ENCODE measurements at places on chromosomes 13 and 19.

DNA sequence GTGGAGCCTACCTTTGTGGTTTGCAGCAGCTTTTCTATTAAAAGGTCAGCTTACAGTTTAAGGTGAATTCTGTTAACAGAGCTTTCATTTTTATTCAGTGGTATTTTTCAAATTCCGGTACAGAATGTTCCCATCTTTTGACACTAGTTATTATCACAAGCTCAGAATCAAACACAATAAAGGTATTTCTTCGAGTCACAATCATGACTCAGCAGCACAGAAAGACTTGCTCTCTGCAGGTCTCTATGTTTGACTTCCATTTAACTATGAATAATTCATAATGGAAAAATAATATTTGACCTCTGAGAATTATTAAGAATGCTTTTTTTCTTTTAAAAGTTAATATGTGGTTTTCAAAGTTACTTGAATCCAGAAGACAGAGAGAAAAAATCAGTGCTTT is 28.2 kb downstream of the DACH1 start:
- DNase-seq: no peak

DNA sequence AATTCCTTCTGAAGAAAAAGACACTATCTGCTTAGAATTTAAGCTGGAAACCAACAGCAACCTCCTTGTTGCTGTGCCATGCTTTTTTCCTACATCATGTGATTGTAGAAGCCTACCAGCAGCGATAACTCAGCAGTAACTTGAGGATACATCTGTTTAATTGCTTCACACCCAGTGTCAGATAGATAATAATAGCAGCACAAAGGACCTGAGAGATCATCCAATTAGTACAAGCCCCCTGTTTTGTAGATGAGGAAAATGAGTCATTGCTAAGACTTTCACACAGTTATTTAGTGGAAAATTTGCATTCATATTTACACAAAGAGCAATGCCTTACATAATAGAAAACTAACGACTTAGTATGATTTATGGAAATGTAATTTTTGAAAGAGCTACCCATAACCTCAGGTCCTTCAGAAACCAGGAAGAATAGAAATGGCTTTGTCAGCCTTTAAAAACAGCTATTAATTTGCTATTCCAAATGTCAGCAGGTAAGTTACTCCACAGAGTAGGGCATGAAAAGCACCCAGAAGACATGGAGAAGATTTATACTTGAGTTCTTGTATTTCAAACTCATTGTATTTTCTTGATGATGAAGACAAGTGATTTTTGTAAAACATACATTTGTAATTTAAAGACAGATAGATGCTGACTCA is 93.7 kb upstream of the SGCG start:
- DNase-seq: no peak

DNA sequence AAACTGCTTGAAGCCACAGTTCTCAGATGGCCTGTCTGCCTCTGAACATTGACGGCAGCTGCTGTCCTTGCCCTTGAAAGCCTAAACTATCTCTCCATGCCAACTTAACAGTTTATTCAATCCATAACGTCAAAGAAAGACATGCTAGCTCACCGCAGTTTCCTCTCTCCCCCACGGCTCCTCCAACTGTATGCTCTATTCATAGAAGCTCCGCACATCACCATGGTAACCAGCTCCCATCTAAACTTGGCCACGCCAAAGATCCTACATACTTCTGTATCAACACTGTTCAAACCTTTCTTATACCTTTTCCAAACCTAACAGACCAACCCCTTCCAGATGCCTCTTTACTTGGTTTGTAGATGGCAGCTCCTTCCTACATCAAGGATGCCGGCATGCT is 48.6 kb downstream of the ZNF91 start:
- DNase-seq: no peak

DNA sequence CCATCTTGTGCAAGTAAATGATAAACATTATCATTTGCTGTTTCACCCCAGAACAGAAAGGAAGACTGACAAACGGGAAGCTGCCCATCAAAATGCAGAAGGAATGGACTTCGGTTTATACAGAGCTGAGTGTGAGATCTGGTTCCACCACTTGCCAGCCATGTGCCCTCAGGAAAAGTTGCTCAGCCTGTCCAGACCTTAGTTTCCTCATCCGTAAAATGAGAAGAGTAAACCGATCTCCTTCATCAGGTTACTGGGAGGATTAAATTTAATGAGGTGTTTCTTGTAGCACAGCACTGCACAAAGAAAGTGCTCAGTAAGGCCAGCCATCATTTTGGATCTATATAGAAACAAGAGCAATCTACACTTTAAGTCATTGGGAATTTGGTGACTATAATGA is 36.7 kb upstream of the SERP2 start:
- no peak for DNase-seq

- no peak for DNase-seq
These were observed 13.1 kb downstream of the FCHO1 start for GRCh38 chr19:17764348-17764747.

DNA sequence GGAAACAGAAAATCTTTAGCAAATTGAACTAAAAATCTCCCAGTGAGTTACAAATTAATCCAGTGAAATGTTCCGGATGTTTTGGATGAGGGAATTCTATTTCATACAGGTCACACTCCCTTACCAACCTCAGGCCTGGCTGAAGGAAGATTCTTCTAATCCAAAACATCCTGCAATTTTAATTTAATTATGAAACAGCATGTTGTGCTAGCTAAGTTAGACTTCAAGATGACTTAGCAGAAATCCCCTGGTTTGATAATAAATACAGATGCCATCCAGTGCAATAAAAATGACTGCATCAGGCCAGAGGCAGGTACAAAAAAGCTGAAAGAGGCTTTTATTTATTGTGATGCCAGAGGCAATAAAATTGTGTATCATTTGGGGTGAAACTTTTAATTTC is 96.7 kb upstream of the CLDN10 start:
- DNase-seq: no peak

DNA sequence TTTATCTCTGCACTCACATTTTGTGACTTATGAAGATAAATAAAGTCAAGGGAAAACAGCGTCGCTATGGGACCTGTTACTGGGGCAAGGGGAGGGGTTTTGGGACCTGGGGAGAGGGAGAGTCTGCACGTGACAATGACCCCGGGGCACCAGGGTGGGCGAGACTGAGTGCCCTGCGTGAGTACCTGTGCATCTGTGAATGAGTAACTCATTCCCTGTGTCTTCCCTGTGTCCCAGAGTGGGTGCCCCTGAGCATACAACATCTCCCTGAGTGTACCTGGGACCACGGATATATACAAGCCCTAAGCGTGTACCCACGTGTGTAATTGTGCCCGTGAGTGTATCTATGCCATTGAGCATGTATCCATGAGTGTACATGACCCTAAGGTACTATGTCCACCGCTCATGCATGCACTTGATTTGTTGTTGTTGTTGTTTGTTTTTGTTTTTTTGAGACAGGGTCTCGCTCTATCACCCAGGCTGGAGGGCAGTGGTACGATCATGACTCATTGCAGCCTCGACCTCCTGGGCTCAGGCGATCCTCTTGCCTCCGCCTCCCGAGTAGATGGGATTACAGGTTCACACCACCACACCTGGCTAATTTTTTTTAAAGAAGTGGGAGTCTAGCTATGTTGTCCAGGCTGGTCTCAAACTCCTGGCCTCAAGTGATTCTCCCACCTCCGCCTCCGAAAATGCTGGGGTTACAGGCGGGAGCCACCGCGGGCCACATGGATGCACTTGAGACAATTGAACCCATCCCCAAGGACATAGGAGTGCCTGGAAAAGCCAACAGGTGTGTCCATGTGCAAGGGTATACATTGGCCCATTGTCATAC is 645 bp upstream of the TRAPPC5 start:
- DNase-seq: no peak

GRCh38 chr13:50798923-50799322 is 44.6 kb downstream of the DLEU7 start:
- DNase-seq: no peak

Data from AML-193 (cell line).